ENCODE measurements at places on chromosomes 2 and 18.

- DNase-seq, result no peak
Observed at GRCh38 chr18:25248755-25249154, 103.2 kb downstream of the ZNF521 start.

- no peak for DNase-seq
Observed at GRCh38 chr2:1960761-1961160, 216.4 kb upstream of the PXDN start.

DNA sequence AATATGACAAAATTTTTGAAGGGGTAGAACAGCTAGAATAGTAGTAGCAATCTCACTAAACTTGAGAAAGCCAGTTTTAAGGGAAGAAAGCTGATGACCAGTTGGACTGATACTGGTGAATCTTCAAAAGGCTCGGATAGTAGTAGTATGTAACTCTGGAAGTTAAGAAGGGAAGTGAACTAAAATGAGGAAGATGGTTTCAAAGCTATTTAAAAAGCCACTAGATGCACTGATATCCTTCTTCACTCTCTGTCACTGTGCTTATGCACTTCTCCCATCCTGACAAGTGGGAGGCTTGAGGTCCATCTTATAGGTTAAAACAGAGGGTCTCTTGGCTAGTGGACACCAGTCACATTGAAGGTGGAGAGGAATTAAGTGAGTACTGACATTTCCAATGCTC is 141.1 kb downstream of the NCOA1 start:
- DNase-seq, result no peak

- no peak for DNase-seq
Observed at GRCh38 chr2:212979799-212980198, 171.6 kb downstream of the IKZF2 start.

DNA sequence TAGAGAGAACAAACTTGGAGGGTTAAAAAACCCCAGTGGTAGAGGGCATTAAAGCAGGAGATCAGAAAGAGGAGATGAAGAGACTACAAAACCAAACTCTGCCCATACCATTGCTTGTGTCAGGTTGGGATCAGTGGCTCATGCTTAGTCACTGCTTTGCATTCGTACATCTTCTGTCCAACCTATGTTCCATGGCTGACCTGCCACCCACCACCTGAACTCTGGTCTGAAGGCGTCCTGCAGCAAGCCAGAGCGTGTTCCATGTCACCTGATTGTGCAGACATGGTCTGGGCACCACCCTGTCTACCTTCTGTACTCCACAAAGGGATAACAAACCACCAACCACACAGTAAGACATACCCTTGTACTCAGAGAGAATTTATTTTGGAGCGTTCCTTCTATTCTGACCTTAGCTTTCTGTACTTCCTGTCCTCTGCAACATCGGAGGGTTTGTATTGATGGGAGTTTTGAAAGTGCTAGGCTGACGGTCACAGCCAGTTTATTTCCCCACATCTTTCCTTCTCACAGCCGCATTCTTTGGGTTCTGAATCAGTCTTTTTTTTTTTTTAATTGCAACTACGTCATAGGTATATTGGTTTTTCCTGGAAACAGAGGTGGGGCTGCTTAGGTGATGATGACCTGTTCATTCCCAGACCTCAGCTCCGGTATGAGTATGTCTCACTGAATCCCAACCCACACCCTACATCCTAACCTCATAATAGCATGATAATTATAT is 88.3 kb downstream of the SOWAHC start:
- DNase-seq, result no peak

- DNase-seq, result no peak
Observed at GRCh38 chr2:40039549-40039948, 260.5 kb upstream of the THUMPD2 start.
